MG63 (cell line): ENCODE measurements at places on chromosomes 4 and X.
A peak's percentile ranks its signal among the peaks of the same experiment; 100 is the strongest.

DNA sequence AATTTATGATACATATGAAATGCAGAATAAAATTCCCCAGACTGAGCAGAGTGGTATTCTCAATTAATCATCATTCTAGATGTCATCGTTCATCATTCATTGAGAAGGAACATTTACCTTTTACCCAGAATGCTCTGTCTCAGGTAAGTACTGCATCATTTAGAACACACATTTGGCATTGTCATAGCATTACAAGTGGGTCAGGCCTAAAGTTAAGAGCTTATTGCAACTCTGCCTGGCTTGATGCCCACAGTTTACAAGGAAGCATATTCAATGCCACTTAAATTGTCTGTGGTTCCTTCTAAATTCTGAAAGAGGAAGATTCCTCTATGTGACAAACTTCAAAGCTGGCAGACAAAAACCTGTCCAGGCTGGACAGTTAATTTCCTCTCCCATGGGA lies 87.3 kb downstream of the CAMK2D start:
- DNase-seq, result no peak

GRCh38 chr4:141429933-141430332 lies 206.4 kb upstream of the IL15 start:
- no peak for DNase-seq

DNA sequence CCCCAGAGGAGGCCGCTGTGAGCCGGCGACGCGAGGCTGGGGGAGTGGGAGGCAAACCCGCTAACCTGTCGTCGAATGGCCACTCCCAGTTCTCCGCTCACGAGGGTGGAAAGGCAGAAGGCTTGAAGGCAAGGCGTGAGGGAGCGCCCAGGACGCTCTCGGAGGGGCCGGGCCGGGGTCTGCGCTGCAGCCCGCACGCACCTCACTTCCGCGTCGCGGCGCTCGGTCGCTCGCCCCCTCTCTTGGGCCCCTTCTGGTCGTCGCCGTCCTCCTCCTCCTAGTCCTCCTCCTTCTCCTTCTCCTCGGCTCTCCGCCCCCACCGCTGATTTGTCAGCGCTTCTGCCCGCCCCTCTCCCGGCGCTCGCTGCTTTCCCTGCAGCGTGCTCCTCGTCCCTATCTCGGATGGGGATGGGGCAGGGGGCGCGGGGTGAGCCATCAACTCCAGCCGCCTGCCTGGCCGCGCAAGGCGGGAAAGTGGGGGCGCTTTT lies at the start of gene SNCA:
TSS of gene SNCA (minus strand) at position 265 of the 488 bp plus-strand sequence. CDS start 1,494 bp downstream, outside the sequence.
- peak; percentile 46 for DNase-seq

DNA sequence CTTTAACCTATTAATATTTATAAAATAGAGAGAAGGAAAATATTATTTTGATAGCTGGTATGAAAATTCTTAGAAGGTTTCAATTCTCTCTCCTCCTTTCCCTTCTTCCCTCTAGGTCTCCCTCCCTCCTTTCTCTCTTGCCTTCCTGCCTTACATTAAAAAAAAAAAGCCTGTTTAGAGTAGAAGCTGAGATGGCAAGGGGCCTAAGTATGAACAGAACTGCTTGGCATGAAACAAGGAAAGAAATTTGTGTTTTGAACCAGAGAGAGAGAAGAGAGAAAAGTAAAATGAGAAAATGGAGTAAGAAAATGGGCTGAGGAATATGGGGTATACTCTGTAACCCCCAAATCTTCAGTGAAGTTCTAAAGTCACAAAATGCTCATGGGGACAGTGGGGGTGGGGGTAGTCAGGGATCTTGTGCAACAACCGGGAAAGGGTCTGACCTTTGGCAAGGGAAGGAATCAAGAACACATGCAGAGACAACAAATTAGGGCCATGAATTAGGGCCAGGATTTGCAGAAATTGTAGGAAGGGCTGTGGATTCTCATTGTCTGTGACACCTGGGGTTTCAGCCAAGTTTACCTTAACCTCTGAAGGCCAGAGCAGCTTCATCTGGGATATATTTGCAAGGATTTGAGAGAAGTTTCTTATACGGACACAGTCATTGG lies 30.6 kb downstream of the SUPT20HL2 start:
- DNase-seq, result no peak
